Inflammatory macrophage treated with lipopolysaccharide for 1 hour (primary cell): ENCODE measurements at places on chromosomes 13 and 19.

DNA sequence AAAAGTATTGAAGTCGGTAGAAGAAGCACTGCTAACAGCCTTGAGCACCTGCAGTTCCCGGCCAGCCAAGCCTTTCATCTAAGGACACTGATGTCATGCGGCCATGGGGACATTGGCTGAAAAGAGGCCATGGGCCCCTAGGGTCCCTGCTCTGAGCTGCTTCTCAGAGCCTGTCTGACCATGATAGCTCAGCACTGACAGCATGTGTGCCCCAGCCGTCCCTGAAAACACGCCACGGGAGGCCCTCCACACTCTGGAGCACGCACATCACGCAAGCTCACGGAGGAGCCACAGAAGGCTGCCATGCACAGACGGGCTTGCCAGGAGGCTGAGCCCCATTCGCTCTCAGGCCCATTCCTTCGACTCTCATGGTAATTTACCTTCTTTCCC lies 51.8 kb downstream of the MLLT1 start:
- DNase-seq: no peak

- no peak for DNase-seq
Observed at GRCh38 chr13:61495648-61496047, 80.0 kb upstream of the PCDH20 start.

DNA sequence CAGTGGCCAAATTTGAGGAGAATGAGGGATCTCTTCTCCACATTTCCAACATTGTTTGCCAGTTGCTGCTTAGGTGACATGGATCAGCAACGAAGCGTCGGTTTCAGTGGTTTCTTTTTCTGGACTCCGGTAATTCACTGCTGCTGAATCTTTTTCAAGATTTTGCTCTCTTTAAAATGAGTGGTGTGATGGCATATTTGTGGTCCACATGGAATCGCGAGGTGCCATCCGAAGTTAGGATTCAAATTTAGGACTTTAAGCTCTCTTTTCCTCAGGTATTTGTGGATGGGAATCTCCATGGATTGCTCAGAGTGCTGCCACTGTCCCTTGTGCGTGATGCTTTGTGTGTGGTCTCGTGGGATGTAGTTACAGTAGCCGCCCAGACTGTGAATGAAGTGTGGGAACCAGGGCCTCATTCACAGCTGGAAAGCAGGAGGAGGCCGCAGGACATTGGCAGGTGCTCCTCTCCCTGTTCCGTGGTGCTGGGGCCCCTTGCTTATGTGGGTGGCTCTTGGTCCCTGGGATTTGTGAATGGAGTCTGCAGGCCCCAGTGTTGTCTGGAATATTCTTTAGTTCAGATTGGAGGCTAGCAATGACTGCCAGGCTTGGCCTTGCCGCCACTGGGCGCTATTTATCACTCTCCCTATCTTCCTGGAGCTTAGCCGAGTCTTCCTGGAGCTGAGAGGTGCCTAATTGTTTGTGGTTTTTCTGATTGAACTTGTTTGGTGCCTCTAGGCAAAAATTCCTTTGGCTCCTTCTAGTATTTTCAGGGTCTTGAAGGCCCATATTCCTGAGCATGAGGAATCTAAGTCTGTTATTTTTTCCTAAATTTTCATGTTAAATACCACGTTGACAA lies 1.5 kb downstream of the ILF3 start:
- DNase-seq: no peak

DNA sequence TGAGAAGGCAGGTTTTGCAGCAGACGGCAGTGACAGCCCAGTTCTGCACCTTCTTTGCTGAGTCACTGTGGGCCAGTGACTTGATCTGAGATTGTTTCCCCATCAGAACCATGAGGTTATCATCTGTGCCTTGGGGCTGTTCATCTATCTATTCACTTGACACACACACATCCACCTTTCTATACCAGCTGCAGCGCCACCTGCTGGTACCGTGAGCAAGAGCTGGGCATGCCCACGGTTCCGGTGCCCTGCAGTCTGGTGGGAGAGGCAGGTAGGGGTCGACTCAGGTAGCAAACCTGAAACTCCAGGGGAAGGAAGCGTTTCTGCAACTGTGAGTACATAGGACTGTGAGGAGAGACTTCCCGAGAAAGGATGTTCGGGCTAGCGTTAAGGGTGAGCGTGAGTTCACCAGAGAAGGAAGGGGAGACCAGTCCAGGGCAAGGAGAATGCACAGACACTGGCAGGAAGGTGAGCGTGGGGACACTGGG lies 7.5 kb upstream of the LIN7B start:
- DNase-seq: no peak

DNA sequence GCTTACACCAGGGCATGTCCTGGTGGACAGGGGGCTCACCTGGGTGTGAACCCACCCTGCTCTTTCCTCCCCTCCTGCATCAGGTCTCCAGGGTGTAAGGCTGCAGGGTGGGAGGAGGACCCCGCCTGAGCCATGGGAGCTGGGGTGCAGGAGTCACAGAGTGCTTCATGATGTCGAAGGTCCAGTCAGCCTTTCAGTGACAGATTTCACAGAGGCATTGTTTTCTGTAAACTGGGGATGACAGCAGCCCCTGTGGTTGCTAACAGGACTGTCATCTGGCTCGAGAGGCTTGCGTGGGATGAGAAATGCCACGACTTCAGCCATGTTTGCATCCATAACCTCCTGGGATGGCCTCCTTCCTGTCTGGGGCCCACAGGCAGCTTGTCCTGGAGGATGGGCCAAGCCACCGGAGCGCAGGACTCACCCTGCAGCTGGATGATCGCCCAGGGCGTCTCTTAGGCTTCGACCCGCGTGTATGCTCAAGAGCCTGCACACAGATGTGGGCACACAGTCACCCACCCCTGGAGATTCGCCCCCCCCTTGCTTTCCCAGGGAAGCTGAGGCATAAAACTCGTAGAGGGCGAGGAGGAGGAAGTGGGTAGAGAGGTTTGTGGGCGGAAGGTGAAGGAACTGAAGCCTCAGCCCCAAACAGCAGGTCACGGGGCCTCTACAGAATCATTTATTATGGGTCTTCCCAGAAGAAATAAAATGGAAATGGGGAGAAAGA lies 4.9 kb downstream of the NANOS3 start:
- DNase-seq: peak; percentile 59

DNA sequence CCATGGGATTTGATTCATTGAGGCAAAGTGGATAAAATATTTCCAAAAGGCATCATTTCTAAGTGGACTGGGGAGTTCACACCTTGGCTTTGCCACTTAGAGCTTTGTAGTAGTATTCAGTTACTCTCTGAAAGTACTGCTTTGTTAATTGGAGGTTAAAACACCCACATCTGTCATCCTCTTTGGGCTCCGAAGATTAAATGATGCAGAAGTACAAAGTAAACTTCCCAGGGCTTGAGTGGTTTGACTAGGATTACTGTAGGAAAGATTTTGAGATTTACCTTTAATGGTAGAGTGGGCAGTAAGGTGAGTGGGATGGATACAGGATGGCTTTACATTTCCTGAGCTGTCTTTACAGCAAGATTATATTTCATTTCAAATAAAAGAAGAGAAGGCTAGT lies 42.4 kb downstream of the WASF3 start:
- DNase-seq: no peak

- no peak for DNase-seq
Observed at GRCh38 chr13:111161601-111162600, 46.8 kb downstream of the ARHGEF7 start.

- DNase-seq: no peak
Observed at GRCh38 chr13:113837560-113838355, 26.1 kb downstream of the GAS6 start.

DNA sequence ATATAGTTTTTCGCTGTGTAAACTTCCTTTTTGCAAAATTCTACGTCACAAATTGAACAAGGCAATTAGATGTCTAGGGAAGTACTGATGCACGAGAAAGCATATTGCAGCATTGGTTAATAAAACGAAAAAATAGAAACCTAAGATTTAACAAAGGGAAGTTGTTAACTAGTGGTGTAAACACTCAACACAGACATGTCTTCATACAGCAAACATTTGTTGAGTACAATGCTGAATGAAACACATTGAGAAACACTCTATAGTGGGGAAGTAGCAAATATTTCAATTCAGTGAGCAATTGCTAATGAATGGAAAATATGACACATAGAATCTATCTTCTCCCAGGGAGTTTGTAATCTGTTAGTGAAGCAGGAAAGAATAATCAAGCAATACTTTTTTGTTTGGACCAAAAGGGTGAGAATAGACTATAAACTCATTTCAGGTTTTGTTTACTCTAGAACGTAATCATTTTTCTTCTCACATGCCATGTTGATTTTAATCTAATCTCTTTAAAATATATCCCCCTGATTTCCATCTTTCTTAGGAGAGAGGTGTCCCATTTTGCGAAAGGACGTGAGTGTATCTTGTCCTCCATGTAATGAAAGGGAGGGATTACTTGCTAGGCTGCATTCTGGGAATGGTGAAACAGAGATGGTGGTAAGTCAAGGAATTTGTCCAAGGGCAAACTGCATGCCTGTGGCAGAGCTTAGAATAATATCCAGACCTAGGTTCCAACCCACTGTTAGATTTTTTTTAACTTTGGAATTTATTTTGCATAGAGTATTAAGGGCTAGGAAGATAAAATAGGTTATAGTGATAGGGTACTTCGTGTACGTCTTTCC lies 1.7 kb upstream of the ANKRD10 start:
- DNase-seq: peak; percentile 95

GRCh38 chr13:76638882-76639281 lies 247.3 kb downstream of the KCTD12 start:
- DNase-seq: no peak

- peak; percentile 80 for DNase-seq
Observed at GRCh38 chr19:2081873-2082810, 14.0 kb downstream of the MOB3A start.

GRCh38 chr13:65756071-65756671 lies 1474.0 kb downstream of the PCDH9 start:
- DNase-seq: no peak

- no peak for DNase-seq
Observed at GRCh38 chr13:112345826-112346172, 30.4 kb upstream of the SPACA7 start.

DNA sequence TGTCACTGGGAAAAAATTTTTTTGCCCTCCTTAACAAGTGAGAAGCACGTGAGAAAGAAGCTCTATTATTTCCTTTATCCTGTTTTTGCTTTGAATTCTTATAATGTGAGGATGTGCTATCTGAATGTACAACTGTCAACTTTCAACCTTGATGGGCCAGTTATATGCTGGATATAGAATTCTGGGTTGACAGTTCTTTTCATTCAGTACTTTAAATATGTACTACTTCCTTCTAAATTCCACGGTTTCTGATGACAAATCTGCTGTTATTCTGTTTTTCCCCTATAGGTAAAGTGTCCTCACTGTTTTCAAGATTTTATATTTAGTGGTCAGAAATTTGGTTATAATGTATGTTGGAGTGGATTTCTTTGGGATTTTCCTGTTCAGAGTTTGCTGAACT lies 29.9 kb downstream of the ZDHHC20 start:
- no peak for DNase-seq

GRCh38 chr13:110319774-110320509 lies 12.9 kb downstream of the COL4A2 start:
- DNase-seq: no peak

GRCh38 chr19:4636151-4636717 lies 3.1 kb upstream of the TNFAIP8L1 start:
- DNase-seq: peak; percentile 65

GRCh38 chr19:18833849-18834643 lies 2.3 kb downstream of the UPF1 start:
- no peak for DNase-seq

- DNase-seq: no peak
Observed at GRCh38 chr13:100898431-100898830, 223.8 kb upstream of the TMTC4 start.

GRCh38 chr13:106349080-106349931 lies 186.2 kb downstream of the EFNB2 start:
- no peak for DNase-seq

- no peak for DNase-seq
Observed at GRCh38 chr13:97522243-97522642, 88.3 kb downstream of the RAP2A start.

- DNase-seq: no peak
Observed at GRCh38 chr19:33569821-33570220, 48.2 kb upstream of the PEPD start.

GRCh38 chr13:50123002-50123401 lies 107.8 kb downstream of the KCNRG start:
- DNase-seq: no peak

GRCh38 chr13:99506634-99507033 lies 5.4 kb downstream of the TM9SF2 start:
- peak; percentile 52 for DNase-seq

DNA sequence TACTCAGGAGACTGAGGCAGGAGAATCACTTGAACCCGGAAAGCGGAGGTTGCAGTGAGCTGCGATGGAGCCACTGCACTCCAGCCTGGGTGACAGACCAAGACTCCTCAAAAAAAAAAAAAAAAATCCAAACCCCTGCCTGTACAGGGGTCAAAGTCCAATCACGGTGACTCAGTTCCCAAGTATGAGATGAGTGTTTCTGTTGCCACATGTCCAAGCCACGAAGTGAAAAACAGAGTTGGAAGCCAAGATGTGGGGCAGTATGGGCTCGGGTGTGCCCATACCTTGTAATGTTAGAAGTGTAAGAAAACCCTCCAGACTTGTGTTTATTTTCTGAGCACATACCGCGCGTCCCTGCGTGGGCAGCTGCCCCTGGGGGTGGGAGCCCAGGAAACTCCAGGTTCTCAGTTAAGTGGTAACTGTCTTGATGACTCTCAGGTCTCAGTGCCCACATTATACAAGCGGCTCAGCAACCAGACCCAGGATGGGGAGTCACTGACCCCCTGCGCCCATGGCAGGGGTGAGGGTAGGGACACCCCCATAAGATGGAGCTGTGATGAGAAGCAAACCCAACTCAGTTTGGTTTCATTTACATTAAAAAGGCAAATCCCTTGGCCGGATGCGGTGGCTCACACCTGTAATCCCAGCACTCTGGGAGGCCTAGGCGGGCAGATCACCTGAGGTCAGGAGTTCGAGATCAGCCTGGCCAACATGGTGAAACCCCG lies 1.2 kb upstream of the GPX4 start:
- DNase-seq: peak; percentile 87

DNA sequence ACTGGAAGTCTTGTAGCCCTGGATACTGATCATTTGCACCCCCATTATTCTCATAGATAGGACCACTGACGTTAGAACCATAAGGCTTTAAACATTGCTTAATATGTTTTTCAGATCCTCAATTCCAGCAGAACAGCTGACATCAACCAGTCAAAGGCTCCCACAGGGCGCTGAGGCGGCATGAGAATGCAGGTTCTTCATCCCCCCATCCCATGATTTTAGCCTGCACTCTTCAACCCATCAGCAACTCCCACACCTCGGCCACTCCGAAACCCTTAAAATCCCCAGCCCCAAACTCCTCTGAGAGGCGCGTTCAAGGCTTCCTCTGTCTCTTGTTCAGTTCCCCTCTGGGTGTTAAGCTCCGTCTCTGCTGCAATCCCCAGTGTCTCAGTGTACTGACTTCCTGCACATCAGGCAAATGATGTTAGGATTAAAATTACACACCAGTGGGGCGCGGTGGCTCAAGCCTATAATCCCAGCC lies 24.3 kb upstream of the LAMP1 start:
- DNase-seq: peak; percentile 99

- DNase-seq: no peak
Observed at GRCh38 chr13:84810781-84811180, 928.5 kb upstream of the SLITRK1 start.
